Large intestine (tissue), 12 donors: ENCODE measurements at places on chromosomes 5 and 9. TPM values are rescaled to one million over a fixed set of nuclear protein-coding genes. Genes with fewer than 3 reads are reported as not detected.

DNA sequence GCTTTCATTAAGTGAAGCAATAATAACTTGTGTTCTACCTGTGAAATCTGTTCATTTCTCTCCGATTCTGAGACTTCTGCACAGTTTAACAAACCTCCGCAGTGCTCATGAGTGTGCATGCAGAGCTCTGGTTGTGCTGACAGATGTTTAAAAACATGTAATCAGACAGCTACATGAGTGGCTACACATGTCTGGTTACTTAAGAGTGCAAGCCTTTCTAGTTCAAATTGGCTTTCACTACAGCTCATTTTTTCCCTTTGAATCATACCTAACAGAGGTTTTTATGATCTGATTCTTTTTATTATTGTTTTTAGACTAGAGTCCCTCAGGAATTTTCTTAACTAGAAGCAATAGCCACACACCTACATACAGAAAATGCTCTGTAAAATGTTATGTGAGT, 310.2 kb downstream of the ARRDC3 start:
- DNase-seq: no peak

DNA sequence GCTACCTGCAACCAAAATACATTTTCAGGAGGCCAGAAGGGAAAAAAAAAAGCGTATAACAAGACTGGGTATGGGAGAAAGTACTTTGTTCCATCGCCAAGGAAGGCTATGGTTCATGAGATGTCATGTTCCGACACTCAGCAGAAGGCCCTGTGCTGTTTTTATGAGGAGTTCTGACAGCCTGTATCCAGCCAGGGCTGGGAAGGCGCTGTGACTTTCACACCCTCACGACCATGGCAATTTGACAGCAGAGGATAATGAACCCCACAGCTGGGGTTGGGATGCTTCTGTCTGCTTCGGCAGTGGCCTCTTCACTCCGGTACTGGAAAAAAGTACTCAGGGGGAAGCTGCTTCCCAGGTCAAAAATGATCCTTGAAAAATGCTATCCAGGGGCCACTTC, 154.4 kb downstream of the PRELID2 start:
- DNase-seq: no peak

Gene SEPTIN8
- polyA plus RNA-seq: 44.0 TPM

GRCh38 chr5:127002390-127002789, 28.0 kb downstream of the MARCHF3 start:
- DNase-seq: no peak

- peak; percentile 6 for DNase-seq
Observed at GRCh38 chr9:116234081-116234480, 80.5 kb downstream of the PAPPA start.
